ENCODE measurements at places on chromosomes 1 and 21.

GRCh38 chr1:244970236-244970743, 105.9 kb upstream of the HNRNPU start:
- no peak for DNase-seq

GRCh38 chr1:153777648-153778047, 2.4 kb downstream of the SLC27A3 start:
- no peak for DNase-seq

- no peak for DNase-seq
These were observed 366.9 kb downstream of the DPYD start for GRCh38 chr1:97553971-97554370.

DNA sequence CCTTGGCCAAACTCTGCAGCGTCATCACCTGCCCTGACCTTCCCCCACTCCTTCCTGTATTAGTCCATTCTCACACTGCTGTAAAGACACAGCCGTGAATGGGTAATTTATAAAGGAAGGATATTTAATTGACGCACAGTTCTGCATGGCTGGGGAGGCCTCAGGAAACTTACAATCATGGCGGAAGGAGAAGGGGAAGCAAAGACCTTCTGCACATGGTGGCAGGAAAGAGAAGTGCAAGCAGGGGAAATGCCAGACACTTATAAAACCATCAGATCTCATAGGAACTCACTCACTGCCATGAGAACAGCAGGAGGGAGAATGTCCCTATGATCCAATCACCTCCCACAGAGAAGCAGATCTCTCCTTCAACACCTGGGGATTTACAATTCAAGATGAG, 408.5 kb downstream of the PTPRU start:
- no peak for DNase-seq

- no peak for DNase-seq
These were observed 21.6 kb upstream of the TSPEAR start for GRCh38 chr21:44732956-44733355.

DNA sequence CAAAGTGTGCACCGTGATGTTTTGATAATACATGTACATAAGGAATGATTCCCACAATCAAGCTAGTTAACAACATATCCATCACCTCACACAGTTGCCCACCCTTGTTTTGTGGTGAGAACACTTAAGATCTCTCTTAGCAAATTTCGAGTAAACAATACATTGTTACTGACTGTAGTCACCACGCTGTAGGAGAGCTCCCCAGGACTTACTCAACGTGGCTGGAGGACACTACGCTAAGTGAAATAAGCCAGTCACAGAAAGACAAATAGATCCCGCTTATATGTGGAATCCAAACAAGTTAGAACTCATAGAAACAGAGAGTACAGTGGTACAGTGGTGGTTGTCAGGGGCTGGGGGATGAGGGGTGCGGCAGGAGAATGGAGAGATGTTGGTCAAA, 24.8 kb downstream of the GPR137B start:
- no peak for DNase-seq
